ENCODE measurements at places on chromosomes 6 and 20.
A peak's percentile ranks its signal among the peaks of the same experiment; 100 is the strongest.

DNA sequence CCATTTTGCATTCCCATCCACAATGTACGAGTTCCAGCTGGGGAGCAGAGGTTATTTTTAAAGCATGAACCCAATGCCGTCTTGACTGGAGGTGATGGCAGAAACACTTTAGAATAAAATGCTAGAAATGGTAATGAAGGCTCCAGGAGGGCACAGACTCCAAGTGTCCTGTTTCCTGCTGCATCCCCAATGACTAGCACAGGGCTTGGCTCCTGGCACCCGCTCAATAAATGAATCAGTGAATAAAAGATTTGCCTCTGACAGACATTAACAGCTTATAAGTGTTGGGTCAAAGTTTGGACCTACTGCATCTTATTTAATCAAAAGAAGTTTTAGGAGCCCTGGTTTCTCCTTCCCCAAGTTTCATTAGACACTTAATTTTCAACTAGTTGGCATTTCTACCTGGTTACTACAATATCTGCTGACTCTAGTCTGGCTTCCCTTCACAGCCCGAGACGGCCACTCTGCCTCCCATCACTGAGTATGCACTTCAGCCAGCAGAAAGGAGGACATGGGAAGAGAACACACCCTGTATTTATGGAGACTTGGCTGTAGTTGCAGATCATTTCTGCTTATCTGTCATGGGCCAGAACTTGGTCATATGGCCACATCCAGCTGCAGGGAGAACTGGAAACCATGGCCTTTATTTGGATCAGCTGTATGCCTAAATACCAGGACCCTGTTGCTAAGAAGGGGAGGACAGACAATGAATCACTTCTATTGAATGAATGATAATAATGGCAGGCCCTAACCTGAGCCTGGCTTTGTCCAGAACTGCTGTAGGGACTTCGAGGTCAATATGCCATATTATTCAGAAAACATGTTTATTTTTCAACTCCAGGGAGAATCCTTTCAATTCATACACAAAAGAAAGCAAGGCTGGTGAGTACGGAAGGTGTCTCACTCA lies 63.1 kb downstream of the TTI1 start:
- H3K27ac ChIP-seq = no peak overlapping the region
- H3K27me3 ChIP-seq = no peaks in the 10 kb centered on the region
- no peak overlapping the region for H3K4me3 ChIP-seq
- no peaks in the 10 kb centered on the region for H3K4me1 ChIP-seq
- H3K36me3 ChIP-seq = no peaks in the 10 kb centered on the region

DNA sequence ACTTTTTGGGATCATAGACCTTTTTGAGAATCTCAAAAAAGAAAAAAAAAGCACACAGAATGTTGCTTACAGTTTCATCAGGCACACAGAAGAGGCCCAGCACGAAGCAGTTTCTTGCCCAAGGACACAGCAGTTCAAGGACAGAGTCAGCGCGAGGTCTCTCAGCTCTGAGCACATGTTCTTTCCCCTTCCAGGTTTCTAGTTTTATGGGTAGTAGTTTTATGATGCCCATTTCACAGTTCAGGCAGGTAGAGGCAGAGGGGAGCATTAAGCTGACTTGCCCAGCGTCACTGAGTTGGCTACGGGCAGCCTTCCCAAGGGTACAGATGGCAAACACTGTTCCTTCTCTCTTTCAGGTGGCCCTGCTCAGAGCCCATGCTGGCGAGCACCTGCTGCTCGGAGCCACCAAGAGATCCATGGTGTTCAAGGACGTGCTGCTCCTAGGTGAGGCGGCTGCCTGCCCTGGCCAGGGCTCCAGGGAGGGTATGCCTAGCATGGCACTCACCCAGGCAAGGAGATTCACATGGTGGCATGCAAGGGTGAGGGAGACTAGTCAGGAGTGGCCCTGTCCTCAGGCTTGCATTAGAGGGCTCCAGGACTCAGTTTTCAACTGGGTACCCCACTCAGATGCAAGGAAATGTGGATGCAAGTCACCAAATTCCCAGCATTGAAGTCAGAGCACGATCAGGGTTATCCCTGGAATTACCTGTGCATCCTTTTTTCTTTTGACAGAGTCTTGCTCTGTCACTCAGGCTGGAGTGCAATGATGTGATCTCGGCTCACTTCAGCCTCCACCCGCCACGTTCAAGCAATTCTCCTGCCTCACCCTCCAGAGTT lies 57.4 kb upstream of the TTPAL start:
- no peaks in the 10 kb centered on the region for H3K27me3 ChIP-seq
- DNase-seq = no peak
- H3K27ac ChIP-seq = no peak overlapping the region
- H3K4me3 ChIP-seq = no peak overlapping the region
- H3K36me3 ChIP-seq = no peaks in the 10 kb centered on the region

GRCh38 chr20:23362392-23363256 lies 642 bp downstream of the GZF1 start:
- peak overlapping the region; percentile 94 for H3K27ac ChIP-seq
- no peak for DNase-seq
- no peaks in the 10 kb centered on the region for H3K27me3 ChIP-seq
- H3K36me3 ChIP-seq = peaks cover 11% of the 10 kb centered on the region

- H3K36me3 ChIP-seq = no peaks in the 10 kb centered on the region
- peak overlapping the region; percentile 37 for H3K27ac ChIP-seq
- H3K4me1 ChIP-seq = peaks cover 16% of the 10 kb centered on the region
- no peak overlapping the region for H3K4me3 ChIP-seq
- no peaks in the 10 kb centered on the region for H3K27me3 ChIP-seq
Measured at GRCh38 chr6:4253604-4254231, 118.3 kb upstream of the ECI2 start.
